ENCODE measurements at places on chromosomes 6 and 20.

DNA sequence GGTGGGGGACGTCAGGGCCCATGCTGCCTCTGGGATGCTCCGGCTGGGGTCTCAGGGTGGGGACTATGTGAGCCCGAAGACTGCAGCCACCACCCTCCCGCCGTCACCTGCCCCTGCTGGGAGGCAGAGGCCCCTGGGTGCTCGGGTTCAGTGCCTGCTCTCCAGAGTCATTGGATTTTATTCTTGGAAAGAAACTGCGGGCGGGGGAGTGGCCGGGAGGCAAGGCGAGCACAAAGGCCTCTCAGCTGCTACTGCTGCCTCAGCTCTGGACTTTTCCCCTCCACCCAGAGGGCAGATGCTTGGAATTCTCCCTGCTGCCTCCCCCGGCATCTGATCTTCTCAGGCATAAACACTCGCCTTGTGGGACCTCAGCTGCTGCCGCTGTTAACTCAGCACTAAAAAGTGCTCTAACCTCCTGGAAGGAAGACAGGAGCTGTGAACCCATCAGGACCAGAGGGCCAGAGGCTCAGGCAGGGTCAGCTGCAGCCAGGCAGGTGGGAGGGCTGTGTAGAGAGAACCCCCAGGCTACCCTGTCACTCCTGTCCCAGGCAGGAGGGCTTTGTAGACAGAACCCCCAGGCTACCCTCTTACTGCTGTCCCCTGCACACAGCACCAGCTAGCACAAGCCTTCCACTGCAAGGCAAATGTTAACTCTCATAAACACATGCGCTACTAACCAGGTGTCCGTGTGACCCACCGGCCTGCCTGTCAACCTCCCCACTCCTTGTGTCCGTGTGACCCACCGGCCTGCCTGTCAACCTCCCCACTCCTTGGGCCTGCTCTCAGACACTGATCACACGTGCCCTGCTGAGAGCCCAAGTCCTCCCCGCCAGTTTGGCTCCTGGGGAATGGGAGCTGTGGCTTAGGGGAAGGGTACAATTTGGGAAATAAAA is 9.4 kb upstream of the FRMD1 start:
- peak; percentile 10 for DNase-seq

DNA sequence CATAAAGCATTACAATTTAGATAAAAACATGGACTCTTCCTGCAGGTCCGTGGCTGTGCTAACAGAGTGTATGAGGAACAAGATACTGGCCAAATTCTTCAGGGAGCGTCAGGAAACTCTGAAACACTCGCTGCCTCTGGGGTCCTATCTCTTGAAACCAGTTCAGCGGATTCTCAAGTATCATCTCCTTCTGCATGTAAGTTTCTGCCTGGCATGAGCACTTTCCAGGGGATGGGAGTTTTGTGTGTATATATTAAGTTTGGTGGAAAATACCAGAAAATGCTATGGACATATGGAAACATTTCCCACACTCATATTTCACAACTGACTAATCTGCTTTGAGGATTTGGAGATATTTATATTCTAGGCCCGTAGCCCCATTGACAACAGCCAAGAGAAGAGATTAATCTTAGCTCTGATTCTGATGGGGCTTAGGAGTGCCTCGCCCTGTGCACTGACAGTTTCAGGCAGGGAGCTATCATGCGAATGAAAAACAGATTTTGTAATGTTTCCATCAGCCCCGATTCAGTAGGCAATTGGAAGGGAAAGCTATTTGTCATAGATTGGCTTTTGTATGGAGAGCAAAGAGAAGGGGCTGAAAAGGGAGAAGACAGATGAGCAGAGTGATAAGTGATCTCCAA is 64.7 kb upstream of the MTHFD1L start:
- no peak for DNase-seq

GRCh38 chr6:21521276-21521675 is 72.3 kb upstream of the SOX4 start:
- DNase-seq: no peak

- no peak for DNase-seq
These were observed 50.3 kb upstream of the RCAN2 start for GRCh38 chr6:46541556-46541955.

DNA sequence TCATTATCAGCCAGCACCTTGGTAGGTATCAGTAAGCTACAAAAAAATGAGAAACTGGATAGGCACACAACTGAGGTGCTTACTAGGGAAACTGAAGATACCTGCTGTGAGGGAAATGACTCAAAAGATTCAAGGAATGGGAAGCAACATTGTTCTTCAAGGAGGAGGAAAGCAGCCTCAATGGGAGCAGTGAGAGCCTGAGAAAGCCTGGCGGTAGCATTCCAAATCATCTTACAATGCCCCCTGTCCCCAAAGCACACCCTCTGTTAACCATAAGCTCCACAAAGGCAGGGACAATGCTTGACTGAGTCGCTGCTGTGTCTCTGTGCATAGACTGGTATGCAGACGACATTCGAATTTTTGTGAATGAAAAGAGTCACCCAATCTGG is 10.6 kb downstream of the PKHD1 start:
- DNase-seq: no peak

GRCh38 chr6:157433678-157434081 is 52.7 kb downstream of the ZDHHC14 start:
- DNase-seq: no peak

DNA sequence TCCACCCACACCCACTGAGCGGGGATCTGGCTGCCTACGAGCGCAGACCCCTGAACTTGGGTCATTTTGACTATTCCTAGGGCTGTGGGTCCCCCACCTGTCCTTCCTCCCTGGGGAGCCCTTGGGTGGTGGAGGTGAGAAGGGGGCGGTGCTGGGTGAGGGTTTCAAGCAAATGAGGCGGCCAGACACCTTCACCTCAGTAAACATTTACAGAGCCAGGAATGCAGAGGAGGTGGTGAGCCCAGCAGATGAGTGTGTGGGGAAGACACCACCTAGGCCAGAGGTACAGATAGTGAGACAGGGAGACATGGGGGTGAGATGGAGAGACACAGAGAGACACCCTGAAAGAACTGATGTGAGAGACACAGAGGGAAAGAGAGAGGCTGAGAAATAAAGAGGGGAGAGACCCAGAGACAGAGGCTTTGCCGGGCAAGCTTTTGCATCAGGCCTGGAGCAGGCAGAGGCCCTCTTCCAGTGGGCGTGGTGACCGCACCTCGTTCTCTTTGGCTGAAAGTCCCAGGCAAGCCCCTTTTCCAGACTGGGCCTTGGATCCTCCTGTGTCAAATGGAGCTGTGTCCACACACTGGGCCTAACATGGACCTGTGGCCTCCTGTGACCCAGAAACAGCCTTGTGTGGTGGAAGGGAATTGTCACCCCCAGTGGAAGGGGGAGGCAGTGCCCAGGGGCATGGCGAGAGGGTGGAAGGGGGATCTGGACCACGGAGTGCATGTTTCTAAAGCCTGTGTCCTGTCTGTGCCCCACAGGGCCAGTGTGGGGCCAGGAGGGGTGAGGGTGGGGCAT is 29.7 kb downstream of the CEBPB start:
- no peak for DNase-seq

- DNase-seq: no peak
These were observed 280.5 kb downstream of the SYNE1 start for GRCh38 chr6:152356662-152357061.

DNA sequence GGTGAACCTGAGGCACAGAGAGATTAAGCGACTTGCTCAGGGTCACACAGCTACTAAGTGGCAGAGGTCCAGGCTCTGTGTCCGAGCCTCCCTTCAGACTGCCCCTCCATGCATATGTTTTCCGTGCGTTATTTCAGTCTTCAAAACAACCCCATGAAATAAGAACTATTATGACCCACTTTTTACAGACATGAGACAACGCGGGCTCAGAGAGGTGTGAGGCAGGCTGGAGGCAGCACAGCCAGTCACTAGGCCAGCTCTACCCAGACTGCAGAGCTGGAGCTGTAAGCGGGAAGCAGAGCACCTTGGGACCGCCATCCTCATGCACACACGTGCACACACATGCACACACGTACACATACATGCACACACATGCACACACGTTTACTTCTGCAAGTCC is 62.3 kb downstream of the PSMG4 start:
- DNase-seq: no peak

- no peak for DNase-seq
These were observed 125.5 kb downstream of the GPX5 start for GRCh38 chr6:28651161-28651560.

GRCh38 chr6:55530931-55531330 is 48.1 kb downstream of the HMGCLL1 start:
- no peak for DNase-seq

DNA sequence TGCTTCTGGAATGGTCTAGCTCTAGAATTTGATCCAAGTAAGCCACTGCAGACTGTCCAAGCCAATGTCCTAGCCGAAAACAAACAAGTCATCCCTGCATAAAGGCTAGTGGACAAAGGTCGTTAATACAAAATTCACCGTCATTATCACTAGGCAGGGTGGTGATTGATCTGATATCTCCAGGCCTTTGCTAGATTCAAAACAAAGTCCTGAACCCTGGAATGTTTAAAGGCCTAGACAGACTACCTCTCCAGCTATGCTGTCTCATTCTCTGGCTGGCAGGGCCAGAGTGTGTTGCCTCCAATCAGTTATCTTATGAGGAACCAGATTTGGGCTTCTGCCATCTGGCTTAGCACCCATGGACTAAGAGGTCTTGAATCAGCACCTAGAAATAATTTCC is 38.3 kb downstream of the MAP7 start:
- no peak for DNase-seq

DNA sequence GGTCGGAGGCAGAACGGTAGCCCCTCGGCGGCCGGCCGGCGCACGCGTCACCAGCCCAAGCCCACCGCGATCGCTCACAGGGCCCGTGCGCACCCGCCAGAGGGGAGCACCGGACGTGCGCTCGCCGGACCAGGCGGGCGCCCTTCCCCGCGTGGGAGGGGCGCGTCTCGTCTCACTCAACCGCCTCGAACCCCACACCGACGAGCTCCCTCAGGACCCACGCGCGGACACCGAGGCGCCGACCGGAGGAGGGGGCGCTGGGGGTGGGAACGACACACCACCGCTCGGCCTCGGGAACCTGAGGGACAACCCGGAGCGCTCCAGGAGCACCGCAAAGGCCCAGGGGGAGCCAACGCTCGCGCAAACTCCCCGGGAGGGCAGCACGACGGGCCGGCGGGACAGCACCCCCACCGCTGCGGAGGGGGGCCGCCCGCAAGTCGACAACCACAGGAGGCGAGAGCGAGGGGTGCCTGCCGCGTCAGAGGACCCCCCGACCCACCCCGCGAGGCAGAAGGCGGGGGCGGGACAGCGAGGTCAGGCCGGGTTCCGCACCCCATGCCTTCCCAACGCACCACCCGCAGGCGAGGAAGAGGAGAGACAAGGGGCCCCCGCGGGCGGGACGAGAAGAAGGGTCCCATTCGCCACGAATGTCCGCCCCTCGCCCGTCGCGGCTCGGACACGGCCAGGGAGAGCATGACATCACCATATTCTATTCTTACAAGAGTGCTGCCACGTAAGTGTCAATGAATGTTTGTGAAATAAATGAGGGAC is 512.7 kb upstream of the ZNF337 start:
- DNase-seq: no peak

DNA sequence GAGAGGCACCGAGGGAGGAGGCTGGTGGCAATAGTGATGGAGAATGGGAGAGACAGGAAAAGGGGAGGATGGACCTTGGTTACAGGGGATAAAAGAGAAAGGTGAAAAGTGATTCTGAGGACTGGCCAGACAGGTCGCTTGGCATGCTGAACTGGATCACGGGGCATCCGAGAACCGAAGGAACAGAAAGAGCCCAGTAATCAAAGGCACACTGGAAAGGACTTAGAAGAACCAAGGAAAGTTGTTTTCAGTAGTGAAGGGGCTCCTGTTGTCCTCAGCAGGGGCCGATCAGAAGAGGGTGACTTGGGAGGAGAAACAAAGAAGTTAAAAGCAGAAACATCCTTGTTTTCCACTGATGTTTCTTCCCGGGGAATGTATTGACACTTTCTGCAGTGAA is 18.9 kb downstream of the SYTL3 start:
- no peak for DNase-seq

GRCh38 chr6:128266946-128267345 is 253.5 kb downstream of the PTPRK start:
- DNase-seq: no peak

- DNase-seq: no peak
These were observed 19.3 kb upstream of the RNF146 start for GRCh38 chr6:127247114-127248096.

- no peak for DNase-seq
These were observed 77.6 kb upstream of the BACH2 start for GRCh38 chr6:90374201-90374600.

- no peak for DNase-seq
These were observed 610.3 kb downstream of the RNF144B start for GRCh38 chr6:18997375-18997826.

DNA sequence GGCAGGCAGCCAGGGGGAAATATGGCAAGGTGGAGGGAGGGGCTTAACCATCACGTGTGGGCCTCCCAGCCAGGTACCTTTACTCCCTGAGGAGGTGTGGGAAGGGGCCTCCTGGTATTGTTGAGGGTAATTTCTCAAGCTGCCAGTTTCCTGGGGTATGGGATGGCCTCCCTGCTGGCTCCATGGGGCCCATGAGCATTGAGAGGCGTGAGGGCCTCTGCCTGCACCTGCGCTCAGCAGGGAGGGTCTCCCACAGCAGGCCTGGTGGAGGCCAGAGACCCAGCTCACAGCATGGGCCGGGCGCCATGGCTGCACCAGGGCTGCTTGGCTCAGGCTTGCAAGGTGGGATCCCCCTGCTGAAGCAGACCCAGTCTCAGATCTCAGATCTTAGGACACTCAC is 113.0 kb downstream of the GRM4 start:
- DNase-seq: no peak

GRCh38 chr20:17617212-17617867 is 47.5 kb downstream of the DSTN start:
- DNase-seq: no peak

GRCh38 chr6:36615018-36615761 is 21.0 kb downstream of the SRSF3 start:
- no peak for DNase-seq

GRCh38 chr6:21856456-21856825 is 262.9 kb downstream of the SOX4 start:
- DNase-seq: peak; percentile 30

DNA sequence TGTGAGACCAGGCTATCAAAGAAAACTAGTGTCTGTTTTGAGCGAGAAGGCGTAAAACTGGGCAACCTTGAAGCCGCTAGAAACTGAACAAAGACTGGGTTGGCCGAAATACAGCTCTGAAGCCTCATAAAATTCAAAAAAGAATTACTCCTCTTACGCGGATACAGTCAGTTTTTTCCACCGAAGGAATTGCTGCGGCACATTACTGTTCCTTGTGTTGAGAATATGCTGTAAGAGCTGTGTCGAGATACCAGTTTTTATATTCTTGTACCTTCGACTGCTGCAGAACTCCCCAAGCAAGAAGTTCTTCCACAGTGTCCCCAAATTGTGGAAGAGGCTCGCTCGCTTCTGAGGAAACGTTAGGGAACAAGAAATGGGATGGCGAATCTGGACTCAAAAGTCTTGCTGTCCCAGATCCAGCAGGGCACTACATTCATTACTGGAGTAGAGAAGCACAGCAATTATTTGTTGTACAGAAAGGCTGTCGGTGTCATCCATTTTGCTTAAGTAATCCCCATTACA is 523 bp upstream of the COX7A2 start:
- no peak for DNase-seq

GRCh38 chr6:168192901-168193815 is 114.1 kb upstream of the FRMD1 start:
- DNase-seq: no peak

- DNase-seq: no peak
These were observed 670.9 kb downstream of the QKI start for GRCh38 chr6:164085091-164086075.

All from BJ (cell line).